D341Med (cell line): ENCODE measurements at places on chromosomes 12 and 14.
A peak's percentile ranks its signal among the peaks of the same experiment; 100 is the strongest.

DNA sequence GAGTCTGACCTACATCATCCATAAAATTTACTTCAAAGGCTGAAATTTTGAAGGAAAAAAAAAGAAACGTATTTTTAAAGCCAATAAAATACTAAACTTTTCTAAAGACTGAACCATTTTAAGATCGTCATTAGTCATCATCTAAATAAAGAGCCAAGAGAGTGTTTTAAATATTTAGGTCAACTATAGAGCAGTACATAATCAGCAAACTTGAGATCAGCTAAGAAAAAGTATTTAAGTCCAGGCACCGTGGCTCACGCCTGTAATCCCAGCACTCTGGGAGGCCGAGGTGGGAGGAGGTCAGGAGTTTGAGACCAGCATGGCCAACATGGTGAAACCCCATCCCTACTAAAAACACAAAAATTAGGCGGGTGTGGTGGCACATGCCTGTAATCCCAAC, 35.5 kb downstream of the HECTD1 start:
- DNase-seq: no peak

DNA sequence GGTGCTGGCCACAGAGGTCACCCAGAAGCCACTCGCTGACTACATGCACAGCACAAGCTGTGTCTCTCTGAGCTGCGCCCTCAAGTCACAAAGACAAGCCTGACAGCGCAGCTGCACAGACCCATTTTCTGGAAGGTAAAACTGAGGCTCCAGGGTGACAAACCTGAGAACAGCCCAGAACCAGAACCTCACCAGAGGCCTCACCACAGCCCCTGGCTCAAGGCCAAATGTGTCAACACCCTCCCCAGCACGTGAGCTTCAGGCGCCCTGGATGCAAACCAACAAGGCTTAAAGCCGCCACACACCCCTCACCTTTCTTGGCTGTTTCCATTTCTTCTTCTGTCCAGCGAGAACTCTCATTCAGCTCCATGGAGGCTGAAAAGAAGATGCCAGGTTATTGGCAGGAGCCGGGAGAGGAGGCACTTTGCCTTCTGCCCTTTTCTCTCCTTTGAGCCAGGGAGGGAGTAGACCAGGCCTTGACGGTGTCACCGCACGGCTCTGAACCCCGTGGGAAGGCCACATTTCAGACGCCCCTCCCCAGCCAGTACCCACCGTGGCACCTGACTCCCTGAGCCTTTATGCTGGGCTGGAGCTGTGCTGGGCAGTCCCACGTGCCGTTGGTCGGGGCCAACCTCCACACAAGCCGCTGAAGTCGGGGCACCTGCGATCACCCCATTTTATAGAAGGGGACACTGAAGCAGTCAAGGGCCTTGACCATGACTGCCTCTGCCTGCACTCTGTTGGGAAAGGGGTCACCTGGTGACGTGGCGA, 103.1 kb downstream of the RFLNA start:
- no peak for DNase-seq

DNA sequence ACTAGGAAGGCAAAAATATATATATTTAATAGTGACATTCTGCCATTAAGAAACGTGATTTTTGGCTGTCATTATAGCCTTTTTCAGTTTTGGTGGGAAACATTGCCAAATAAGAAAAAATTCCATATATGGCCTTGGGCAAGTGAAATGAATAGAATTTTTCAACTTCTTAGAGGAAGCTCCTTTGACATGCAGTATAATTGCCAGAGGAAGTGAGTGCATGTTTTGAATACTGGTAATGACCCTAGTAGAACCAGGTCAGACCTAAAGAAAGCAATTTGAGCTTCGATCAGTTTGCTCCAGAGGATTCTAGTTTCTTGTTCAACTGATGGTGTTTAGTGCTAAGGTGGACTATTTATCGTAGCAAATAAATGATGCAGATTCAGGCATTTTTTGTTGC, 26.2 kb upstream of the TRIM9 start:
- DNase-seq: no peak

GRCh38 chr12:23674064-23674463, 275.4 kb downstream of the SOX5 start:
- DNase-seq: no peak

DNA sequence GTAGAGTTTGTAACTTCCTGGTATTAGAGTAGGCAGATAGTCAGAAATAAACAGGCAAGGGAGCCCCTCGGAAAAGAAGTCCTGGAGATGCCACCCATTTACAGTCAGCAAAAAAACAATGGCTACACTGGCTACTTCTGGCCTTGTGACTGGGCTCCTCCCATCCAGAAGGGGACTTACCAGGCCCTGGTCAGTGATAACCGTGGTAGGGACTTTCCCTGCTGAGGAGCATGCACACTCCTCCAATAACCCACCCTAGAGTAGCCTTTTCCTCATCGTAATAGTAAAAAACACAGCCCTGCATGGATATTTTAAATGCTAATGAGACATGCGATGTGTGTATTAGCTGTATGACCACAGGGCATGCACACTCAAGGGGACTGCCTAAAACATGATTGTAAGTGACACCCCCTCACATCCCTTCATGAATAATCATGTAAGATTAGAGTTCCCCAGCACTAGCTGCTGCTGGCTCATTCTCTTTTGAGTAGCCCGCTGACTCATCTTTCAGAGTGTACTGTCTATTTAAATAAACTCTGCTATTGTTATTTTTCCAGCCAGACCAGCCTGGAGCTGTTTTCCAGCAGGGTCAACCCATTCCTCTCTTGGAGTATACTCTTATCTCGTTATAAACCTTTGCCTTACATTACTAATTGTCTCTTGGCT, 413.8 kb upstream of the TMTC1 start:
- no peak for DNase-seq

GRCh38 chr12:12718853-12719252, 1.7 kb downstream of the CDKN1B start:
- DNase-seq: no peak

DNA sequence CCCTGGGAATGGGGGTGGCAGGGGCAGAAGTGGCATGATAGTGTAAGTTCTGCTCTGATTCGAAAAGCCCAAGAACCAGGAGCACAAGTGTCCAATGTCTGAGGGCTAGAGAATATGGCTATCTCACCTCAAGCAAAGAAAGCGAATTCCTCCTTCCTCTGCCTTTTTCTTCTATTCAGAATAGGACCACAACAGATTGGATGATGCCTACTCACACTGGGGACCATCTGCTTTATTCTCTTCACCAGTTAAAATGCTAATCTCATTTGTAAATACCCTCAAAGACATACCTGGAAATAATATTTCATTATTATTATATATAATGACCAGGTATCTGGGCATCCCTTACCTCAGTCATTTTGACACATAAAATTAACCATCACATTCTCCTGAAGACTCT, 808.7 kb downstream of the NRXN3 start:
- DNase-seq: no peak

DNA sequence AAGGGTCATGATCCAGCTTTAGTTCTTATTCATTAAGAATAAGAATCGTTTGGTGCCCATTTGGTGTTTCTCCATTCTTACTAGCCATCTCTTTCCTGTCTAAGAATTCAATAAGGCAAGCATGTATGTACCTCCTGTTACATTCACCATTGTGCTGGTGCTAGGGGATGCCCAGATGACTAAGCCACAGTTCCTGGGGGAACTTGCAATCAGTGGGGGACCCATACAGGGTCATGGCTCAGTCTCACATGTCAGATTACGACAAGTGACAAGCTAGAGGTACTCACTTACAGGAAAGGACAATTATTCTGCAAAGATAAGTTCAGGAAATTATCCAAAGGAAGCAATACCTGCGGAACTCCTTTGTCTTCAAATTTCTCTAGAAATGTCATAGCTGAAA, 125.4 kb downstream of the STXBP6 start:
- no peak for DNase-seq

- no peak for DNase-seq
Observed at GRCh38 chr12:23906329-23906728, 43.1 kb downstream of the SOX5 start.

DNA sequence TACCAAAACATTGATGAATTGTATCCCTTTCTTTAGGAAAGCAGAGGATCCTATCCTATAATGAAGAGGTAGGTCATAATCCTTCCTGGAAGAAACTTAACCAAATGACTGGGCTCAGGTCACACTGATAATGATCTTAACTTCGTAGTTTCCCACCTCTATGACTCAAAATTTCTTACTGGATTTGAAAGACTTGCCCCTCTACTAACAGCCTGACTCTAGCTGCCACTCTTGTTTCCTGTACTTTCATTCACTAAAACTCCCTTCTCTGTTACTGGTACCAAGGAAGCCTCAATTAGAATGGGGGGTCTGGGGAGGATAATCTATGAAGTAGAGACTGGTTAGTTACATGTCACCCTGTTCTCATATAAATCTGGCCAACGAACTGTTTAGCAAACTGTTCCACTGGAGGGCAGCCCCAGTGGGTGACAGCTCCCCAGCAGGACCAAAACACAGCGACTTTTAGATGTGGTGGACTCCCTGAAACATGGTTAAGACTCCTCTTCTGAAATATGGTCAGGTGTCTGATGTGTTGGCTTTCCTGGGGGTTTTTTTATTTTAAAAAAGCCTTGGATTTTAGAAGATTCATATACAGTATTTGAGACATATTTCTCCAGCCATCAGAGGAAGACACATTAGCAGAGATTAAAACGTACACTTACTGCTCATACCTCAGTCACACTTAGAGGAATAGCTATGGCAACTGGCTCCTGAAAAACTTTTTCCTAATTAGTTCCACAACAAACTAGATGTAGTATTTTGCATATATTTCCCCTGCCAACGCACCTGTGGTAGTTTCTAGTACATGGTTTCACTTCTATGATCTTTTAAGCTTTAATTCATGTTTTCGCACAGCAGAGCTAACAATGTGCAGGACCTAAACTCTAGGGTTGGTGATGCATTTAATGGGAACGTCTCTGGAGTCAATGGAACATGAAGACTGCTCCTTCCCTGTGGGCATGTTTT, 72.3 kb downstream of the ACADS start:
- DNase-seq: no peak

GRCh38 chr12:76026643-76027063, 4.9 kb downstream of the PHLDA1 start:
- no peak for DNase-seq

DNA sequence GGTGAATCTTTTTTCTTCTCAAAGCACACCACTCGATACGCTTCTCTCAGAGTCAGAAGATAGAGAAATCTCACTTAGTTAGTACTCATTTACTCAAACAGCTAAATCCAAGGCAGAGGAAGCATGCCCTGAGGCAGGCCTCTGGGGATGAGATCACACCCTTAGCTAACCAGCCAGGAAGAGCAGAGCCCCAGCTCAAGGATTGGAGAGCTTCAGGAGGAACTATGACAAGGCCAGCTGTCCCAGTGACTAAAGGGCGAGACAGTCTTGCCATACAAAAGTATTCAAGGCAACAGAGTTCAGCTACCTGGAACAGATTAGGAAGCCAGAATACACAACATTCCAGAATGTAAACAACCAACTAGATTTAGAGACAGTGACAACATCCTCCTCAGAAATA, 197.7 kb upstream of the CCDC196 start:
- DNase-seq: no peak

- DNase-seq: peak; percentile 64
Observed at GRCh38 chr14:69460093-69460701, 24.3 kb upstream of the PLEKHD1 start.

DNA sequence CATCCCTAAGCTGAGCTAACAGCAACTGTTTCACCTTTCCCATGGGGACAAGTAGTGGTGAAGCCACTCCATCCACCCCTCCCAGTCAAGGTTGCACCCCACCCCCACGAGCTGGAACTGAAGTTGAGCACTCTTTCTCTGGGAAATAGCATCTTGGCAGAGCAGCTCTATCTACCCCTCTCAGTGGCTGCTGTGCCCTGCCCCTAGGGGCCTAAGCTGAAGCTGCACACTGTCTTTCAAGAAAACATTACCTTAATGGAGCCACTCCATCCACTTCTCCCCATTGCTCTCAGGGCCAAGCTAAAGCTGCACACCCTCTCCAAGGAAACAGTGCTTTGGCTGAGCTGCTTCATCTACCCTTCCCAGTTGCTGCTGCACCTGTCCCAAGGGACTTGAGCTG, 170.6 kb upstream of the CCDC196 start:
- DNase-seq: no peak

- DNase-seq: peak; percentile 37
Observed at GRCh38 chr12:62720661-62721330, 214.2 kb downstream of the PPM1H start.

- no peak for DNase-seq
Observed at GRCh38 chr12:118999107-118999506, 17.8 kb downstream of the SRRM4 start.

GRCh38 chr12:132710043-132710404, 618 bp upstream of the PGAM5 start:
- DNase-seq: no peak

DNA sequence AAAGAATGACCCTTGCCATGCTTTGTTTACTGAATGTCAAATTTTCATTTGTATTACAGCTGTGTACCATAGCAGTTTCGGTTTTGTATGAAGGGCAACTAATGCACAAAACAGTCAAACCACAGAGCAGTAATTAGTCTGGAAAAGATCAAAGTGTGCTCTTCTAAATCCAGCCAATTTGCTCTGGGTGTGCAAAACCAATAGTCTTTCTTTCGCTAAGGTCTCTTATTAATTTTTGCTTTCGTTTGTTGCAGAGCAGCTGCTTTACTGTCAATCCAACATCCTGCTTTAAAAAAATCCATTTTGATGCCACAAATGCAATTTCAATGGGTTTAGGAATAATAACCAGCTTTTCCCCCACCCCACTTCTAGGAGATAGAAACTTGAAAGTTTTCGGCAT, 114.2 kb downstream of the BRMS1L start:
- DNase-seq: no peak

GRCh38 chr12:40969796-40970195, 218.3 kb upstream of the PDZRN4 start:
- no peak for DNase-seq
